ENCODE measurements at places on chromosomes 1 and 21.
A peak's percentile ranks its signal among the peaks of the same experiment; 100 is the strongest.

- no peak for DNase-seq
Observed at GRCh38 chr21:26972192-26972591, 5.3 kb upstream of the ADAMTS5 start.

DNA sequence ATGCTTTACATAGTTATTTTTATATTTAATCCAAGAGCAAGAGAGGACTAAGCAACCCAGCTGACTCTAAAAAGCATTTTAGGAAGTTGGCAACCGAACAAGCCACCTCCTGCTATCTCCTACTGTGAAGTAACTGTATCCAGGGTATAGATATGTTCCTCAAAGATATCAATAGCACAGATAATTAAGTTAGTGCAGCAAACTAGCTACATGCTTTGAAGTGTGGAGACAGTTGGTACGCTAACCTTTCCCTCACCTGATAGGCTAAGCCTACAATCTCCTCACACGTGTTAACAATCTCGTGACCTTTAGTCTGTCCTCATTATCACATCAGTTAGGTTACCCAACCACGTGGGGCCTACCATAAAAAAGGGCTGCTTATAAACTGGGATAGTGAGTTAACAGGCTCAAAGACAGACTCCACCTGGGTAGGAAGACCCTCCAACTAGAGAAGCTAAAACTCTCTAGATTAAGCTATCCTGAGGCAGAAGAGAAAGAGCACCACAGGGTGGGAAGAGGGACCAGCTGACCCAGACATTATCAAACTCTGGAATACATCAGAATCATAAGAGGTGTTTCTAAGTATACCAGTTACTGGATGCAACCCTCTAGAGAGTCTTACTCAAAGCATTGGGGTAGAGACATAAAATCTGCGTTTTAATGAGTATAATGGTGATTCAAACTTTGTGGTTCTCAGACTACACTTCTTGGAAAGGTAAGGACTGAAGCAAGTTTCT lies 340.1 kb upstream of the ESRRG start:
- DNase-seq: no peak

GRCh38 chr1:6582370-6582769 lies 2.6 kb downstream of the ZBTB48 start:
- DNase-seq: no peak

DNA sequence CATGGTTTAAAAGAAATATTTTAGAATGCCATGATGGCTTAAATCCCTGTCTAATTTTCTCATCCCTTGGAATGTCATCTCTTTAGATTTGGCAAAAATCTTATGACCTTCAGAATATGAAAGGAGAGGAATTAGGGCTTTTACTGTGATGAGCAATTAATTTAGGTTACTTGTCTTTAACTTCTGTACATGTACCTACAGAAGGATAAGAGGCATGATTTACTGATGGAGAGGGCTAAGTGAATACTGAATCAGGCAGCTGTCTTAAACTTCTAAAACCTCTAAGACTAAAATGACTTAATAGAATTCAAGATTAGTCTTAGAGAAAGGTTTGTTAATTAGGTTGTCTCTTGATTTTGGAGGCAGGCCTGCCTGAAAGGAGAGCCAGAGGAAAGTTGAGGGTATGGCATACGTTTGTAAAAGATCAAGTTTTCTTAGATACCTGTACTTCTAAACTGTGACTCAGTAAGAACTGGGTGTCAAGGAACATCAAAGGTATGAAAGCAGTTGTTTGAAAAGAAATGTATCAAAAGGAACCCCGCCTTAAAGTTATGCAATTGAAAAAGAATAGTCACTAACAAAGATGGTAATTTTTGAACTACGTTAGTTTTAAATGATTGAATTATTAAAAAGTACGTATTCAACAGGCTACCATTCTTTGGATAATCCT lies 12.5 kb downstream of the MACO1 start:
- no peak for DNase-seq

DNA sequence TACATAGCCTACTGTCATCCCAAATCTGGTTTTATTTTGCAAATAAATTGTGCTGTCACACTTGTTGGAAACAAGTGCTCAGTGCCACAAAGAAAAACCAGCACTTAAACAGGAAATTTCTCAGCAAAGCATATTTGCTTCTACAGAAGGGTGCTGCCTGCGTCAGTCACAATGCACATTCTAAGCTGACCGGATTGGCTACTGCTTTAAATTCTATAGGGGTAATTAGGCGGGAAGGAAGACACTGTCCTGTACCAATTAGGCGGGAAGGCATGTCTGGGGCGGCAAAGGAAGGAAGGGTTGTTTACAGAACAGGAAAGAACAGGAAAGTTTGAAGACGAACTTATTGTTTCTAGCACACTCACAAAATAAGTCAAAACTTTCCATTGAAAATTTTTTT lies 2.8 kb downstream of the IFI16 start:
- DNase-seq: no peak

- DNase-seq: no peak
Observed at GRCh38 chr1:64959986-64960385, 6.4 kb downstream of the JAK1 start.

DNA sequence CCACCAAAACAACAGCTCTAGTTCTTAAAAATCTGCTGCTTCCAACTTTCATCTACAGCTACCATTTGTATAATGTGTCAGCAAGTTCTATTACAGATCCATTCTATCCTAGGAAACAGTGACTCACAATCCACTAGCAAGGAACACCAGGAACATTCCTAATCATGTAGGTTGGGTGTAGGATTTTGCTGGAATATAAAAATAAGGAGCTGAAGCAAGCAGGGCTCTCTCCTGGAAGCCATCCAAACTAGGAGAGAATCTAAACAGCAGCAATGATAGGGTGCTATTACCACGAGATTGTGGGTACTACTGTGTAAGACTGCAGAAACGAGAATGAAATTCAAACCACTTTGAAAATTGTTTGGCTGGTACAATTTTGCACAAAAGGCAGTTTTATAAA lies 135.0 kb downstream of the PTPN14 start:
- DNase-seq: peak; percentile 9

GRCh38 chr1:105398909-105399308 lies 1649.2 kb downstream of the AMY1C start:
- DNase-seq: no peak

- no peak for DNase-seq
Observed at GRCh38 chr1:63857478-63857877, 83.7 kb downstream of the ROR1 start.

GRCh38 chr1:83931658-83932253 lies 67.2 kb downstream of the TTLL7 start:
- peak; percentile 55 for DNase-seq

DNA sequence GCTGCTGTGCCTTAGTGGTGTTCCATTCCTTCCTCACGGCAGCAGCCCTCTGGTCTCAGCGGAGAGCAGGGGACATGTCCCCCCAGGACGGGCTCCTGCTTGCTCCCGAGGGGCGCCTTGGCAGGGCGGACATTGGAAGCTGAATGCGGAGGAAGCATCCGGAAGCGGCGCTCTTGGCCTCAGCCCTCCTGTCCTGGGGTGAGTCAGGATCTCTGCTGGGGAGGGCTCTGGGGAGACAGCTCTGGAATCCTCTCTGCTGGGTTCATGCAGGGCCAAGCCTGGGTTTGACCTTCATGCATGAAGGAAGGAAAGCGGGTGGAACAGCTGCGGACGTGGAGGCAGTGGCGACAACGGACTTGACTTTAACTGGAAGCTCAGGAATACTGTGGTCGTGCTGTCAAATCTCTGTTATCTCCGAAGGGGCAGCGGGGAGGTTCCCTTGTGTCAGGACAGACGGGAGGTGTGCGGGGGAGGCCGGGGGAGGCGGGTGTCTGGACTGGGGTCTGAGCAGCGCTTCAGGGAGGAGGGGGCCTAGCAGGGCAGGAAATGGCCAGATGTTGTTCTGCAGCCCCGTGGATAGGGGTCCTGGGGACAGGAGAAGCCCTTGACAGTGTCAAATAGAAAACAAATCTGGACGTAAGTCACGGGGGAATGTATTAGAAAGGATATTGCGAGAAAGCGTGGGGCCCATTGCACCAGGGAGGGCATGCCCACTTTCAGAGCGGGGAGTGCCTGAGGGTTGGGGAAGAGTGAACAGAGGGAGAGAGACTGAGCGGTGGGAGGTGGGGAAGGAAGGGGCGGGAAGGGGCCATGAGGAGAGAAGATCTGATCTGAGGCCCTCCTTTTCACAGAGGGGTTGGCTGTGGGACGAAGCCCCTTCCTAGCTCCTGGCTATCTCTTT lies 26.6 kb downstream of the CRYAA start:
- DNase-seq: no peak

GRCh38 chr1:66478116-66478515 lies 55.8 kb upstream of the SGIP1 start:
- DNase-seq: no peak

DNA sequence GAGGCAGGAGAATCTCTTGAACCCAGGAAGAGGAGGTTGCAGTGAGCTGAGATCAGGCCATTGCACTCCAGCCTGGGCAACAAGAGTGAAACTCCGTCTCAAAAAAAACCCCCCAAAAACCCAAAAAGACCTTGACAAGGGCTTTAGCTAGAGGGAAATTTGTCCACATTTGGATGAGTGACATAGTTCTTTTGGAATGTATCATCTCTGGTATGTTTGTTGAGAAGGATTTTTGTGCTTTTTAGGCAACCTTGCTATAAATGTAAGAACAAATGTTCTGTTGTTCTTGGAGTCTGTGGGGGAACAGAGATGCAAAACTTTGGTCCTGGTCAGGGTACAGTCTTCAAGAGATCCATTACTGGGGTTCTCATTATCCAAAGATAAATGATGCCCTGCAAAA lies 28.9 kb downstream of the INAVA start:
- DNase-seq: no peak

DNA sequence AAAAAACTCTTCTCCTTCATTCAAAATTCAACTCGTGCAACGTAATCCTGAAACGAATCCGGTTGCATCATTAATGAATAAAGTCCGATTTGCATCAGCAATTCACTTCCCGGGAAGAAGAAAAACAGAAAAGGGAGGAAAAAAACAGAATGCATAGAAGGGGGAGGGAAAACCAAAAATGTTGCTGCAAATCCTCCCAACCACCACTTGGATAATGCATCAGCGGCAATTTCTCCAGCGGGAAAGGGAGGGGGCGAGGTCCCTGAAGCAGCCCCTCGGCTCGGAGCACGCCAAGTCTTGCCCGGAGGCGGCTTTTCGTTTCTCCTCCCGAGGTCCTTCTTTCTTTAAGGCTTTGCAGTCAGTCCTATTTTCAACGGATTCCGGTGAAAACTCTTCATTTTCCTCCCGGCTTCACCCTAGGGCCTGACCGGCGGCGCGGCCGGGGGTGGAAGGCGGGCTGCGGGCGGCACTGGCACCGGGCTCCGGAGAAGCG lies 723 bp downstream of the CDC42BPA start:
- DNase-seq: peak; percentile 39

DNA sequence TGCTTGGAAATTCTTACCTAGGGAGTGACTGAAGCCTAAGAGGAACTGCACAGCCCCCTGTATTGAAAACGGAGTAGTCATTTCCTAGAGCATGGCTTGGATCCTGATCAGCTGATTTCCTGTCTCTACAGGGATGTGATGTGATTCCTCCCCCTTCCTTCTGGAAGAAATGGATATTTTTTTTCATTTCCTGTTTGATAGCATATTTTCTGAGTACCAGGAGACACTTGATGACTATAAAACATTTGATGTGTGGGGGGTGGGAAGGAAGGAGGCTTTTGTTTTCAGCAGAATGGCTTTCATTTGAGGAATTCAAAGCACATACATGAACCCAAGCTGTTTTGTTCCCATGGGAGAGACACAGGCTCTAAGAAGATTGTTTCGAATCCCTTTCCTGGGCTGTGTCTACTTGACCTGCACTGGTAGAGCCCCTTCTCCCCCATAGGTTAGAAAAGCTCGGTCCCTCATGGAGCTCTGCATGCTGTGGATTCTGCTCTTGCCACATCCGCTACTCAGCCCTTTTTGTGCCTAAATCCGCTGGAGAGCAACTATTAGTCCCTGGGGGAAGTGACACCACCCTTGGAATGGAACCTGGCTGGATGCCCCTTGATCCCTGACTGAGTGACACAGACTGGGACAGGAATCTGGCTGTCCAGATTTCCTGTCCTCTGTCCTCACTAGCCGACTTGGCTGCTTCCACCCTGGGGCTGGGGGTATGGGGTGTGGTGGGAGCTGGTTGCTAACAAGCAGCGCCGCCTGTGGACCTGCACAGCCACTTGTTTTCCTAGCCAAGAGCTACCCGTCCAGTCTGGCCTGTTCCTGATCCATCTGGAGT lies 71.8 kb upstream of the MACF1 start:
- no peak for DNase-seq

DNA sequence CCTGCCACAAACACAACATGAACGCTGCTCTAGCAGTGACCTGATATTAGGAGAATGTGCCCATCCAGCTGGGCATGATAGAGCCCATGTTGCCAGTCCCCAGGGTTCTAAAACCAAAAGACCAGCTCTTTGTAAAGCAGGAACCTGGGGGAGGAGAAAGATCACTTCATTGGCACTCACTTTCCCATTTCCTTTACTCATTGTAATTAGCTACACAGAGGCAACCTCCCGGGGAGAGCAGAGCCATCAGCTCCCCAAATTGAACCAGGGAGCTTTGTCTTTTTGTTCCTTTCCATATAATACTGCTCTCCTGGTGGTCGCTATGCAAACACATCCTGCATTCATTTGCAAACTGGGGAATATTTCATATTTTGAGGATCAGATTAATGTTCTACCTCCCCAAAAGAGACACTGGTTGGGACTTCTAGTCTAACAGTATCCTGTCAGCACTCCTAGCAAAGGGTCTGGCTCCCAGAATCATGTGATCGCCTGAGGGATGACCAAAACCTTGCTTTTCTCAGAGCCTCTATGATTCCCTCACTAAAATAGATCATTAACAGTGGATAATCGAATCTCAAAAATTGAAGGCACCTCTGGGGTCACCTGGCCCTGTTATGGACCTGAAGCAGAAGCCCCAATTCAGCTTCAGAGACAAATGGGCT lies 76.7 kb upstream of the CD1D start:
- DNase-seq: no peak

All from NCI-H1105 (cell line).